ENCODE measurements at places on chromosomes 12 and 14. TPM values are rescaled to one million over a fixed set of nuclear protein-coding genes. Genes with fewer than 3 reads are reported as not detected.

Gene DPPA3
- not detected for total RNA-seq

Gene SDR9C7
- not detected for total RNA-seq

Gene COQ5
- 27.7 TPM for total RNA-seq

Gene GPRC5D
- total RNA-seq, result not detected

Gene OR4K15
- not detected for total RNA-seq

Gene NRDE2
- total RNA-seq, result 8.7 TPM

Gene ALG10
- 4.8 TPM for total RNA-seq

Gene DPY19L2
- total RNA-seq, result 1.4 TPM

Gene CCDC197
- total RNA-seq, result not detected

Gene GPR65
- total RNA-seq, result not detected

Gene KCNH3
- total RNA-seq, result 2.2 TPM

Gene OR6C2
- not detected for total RNA-seq

Gene MYF5
- not detected for total RNA-seq

Gene ZC2HC1C
- 6.0 TPM for total RNA-seq

Gene HOXC11
- 0.62 TPM for total RNA-seq

Gene SLC10A1
- not detected for total RNA-seq

Gene IPO8
- 17.1 TPM for total RNA-seq

Gene RHEBL1
- 4.1 TPM for total RNA-seq

Gene COL2A1
- 0.11 TPM for total RNA-seq
